ENCODE measurements at places on chromosomes 4 and X. TPM values are rescaled to one million over a fixed set of nuclear protein-coding genes. Genes with fewer than 3 reads are reported as not detected.

PDCL2 gene
- not detected for total RNA-seq

TMEM144 gene
- total RNA-seq, result 4.6 TPM

ADH1B gene
- not detected for total RNA-seq

MAGEB2 gene
- total RNA-seq, result not detected

RWDD4 gene
- total RNA-seq, result 18.2 TPM

STBD1 gene
- 6.5 TPM for total RNA-seq

CXCR3 gene
- not detected for total RNA-seq

ITGB1BP2 gene
- total RNA-seq, result 0.81 TPM

MAGEB17 gene
- total RNA-seq, result not detected

HSFX4 gene
- total RNA-seq, result not detected

BEX5 gene
- total RNA-seq, result not detected

SH2D1A gene
- total RNA-seq, result not detected

GRIA3 gene
- not detected for total RNA-seq

ALPK1 gene
- total RNA-seq, result 2.2 TPM

TLL1 gene
- total RNA-seq, result 0.14 TPM

MAGEB10 gene
- not detected for total RNA-seq

PROM1 gene
- total RNA-seq, result 0.04 TPM

ESX1 gene
- 0.05 TPM for total RNA-seq

MAGEA2B gene
- total RNA-seq, result not detected

VCX3A gene
- not detected for total RNA-seq

PLP1 gene
- total RNA-seq, result not detected

PABPC5 gene
- total RNA-seq, result not detected

SOX3 gene
- not detected for total RNA-seq

ZFP92 gene
- 0.39 TPM for total RNA-seq

TEX11 gene
- not detected for total RNA-seq

ADH4 gene
- not detected for total RNA-seq

FAM241A gene
- total RNA-seq, result 1.0 TPM

EDNRA gene
- 0.33 TPM for total RNA-seq

CACNA1F gene
- total RNA-seq, result not detected

TREX2 gene
- 2.0 TPM for total RNA-seq

TMPRSS11B gene
- total RNA-seq, result not detected

MAGEA9B gene
- 0.07 TPM for total RNA-seq

SLC25A53 gene
- 3.7 TPM for total RNA-seq

UGT2B10 gene
- not detected for total RNA-seq

NSUN7 gene
- 0.27 TPM for total RNA-seq
